Stimulated activated CD8-positive, alpha-beta memory T cell treated with anti-CD3 and anti-CD28 coated beads, Interleukin-15, amount 100 ng/mL, for 1 hour (primary cell): ENCODE measurements at places on chromosomes 1 and 21.
A peak's percentile ranks its signal among the peaks of the same experiment; 100 is the strongest.

- DNase-seq: no peak
Measured at GRCh38 chr1:201268604-201269151, 14.6 kb upstream of the PKP1 start.

DNA sequence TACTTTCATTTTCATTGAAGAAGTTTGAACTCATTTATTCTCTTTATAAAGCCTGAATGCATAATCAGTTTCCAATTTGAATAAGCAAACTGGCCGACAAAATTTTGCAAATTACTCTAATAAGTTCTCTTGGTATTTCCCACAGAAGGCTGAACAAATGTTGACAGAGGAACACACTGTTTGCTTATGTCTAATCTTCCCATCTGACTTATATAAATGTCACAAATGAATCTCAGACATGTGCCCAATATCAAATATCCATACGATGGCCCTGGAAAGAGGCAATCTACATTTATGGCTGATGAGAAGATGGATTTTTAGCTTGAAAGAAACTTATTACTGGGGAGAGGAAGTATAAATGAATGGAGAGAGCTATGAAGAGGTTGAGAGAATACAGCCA lies 380.6 kb upstream of the ZRANB2 start:
- no peak for DNase-seq

DNA sequence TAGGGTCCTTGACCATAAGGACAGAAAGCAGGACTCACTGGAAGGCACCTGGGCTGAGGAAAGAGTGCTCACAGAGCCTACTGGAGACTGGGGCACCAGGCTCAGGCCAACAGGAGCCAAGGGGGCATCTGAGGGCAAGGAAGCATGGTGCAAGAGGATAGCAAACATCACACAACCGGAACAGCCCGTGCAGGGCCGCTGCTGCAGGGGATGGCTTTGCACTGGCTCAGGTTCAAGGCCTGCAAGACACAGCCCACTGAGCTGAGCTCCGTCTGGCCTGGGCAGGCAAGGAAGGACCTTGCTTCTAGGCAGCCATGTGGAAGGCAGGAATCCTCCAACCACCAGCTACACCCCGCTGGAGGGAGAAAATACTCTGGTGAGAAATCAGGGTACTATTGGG lies 59.8 kb upstream of the KIF26B start:
- DNase-seq: no peak

DNA sequence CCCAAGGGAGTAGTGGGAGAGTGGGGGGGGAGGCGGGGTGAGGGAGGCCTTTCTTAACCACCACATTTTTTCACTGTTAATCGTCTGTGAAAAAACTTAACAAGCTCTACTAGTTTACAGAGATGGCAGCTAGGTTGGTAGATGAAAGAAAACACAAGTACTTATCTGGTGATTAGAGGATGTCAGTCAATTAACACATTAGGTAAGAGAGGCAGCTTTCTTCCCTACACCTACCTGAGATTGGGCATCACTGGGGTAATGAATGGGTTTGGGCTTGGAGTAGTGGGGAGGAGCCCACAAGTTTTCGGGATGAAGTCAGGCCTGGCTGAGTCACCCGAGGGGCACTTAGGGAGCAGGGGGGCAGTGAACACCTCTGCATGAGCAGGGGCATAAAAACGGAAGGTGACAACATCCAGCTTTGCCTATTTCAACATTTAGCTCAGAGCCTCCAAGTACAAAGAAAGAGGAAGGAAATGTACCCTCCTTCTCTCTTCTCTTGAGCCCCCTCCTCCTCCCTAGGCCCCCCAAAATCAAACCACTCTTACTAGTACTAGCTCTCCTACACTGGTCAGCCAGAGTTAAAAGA lies 2.5 kb downstream of the LBR start:
- no peak for DNase-seq

- no peak for DNase-seq
Measured at GRCh38 chr1:68233202-68233601, 879 bp upstream of the WLS start.

- no peak for DNase-seq
Measured at GRCh38 chr1:47767741-47768100, 229.5 kb downstream of the TRABD2B start.

- DNase-seq: peak; percentile 19
Measured at GRCh38 chr1:200409203-200409760, 554 bp downstream of the ZNF281 start.

- DNase-seq: no peak
Measured at GRCh38 chr1:51642739-51643142, 25.8 kb downstream of the OSBPL9 start.

- no peak for DNase-seq
Measured at GRCh38 chr1:95002540-95003432, 70.0 kb downstream of the ALG14 start.

- DNase-seq: no peak
Measured at GRCh38 chr21:44658913-44659595, 1.3 kb downstream of the KRTAP12-3 start.

DNA sequence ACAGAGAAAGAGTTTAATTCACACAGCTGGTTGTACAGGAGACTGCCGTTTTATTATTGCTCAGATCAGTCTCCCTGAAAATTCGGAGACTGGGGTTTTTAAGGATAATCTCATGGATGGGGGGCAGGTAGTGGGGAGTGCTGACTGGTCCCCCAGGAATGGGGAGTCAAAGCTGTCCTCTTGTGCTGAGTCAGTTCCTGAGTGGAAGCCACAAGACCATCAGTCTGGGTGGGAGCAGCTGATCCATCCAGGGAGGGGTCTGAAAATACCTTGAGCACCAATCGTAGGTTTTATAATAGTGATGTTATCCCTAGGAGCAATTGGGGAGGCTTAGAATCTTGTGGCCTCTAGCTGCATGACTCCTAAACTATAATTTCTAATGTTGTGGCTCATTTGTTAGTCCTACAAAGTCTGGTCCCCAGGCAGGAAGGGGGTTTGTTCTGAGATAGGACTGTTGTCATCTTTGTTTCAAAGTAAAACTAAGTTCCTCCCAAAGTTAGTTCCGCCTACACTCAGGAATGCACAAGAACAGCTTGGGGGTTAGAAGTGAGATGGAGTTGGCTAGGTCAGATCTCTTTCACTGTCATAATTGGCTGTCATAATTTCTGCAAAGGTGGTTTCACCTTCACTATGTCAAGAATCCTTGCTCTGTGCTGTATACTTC lies 50.3 kb downstream of the TRAF5 start:
- DNase-seq: no peak

- DNase-seq: no peak
Measured at GRCh38 chr1:164633997-164634396, 75.0 kb downstream of the PBX1 start.

- no peak for DNase-seq
Measured at GRCh38 chr1:70220517-70221237, 503 bp upstream of the SRSF11 start.

GRCh38 chr1:189782295-189782694 lies 695.4 kb downstream of the BRINP3 start:
- DNase-seq: no peak

GRCh38 chr1:193589597-193590040 lies 403.2 kb upstream of the B3GALT2 start:
- no peak for DNase-seq
